ENCODE measurements at places on chromosomes 7 and 10. TPM values are rescaled to one million over a fixed set of nuclear protein-coding genes. Genes with fewer than 3 reads are reported as not detected.

GRCh38 chr7:1548438-1548831, 7.6 kb downstream of the TMEM184A start:
- DNase-seq = peak; percentile 22

DNA sequence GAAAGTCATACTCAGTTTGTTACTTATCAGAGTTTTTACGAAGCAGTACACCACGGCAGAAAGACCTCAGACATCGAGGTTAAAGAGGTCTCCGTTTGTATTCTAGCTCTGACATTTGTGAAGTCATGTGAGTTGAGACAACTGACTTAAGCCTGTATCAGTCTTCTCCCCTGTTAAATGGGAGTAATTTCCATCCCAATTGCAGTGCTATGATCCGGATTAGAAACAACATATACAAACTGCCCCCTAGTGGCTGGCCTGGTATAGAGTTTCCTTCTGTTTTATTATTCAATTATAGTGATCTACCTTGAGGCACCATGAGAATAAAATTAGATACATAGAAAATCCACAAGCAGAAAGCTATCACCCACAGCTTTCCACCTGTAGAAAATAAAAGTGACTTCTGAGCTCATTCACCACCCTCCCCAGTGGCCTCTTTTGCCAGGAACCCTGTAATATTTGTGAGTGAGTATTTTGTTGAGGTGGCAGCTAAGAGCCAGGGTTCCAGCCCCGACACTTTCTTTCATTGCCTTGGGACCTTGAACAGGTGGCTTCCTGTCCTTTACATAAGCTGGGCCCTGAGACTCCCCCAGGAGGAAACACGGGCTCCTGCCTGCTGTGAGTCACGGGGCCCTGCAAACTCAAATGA, 607.2 kb upstream of the MGMT start:
- no peak for DNase-seq

DNA sequence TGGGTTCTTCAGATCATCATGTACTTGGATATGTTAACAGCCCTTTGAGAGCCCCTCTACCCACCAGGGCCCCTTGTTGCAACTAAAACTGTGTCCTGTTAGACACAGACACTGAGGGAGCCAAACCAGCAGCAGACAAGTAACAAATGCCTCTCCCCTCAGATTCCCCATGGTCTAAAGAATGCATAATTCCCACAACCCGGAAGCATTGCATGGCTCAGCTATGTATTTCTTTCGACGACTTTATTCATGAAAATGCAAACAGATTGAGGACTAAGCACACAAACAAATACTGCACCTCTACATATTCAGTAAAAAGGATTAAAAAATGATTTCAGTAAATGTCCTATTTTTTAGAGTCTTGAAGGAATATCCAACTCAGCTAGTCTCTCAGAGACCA, 70.1 kb upstream of the HECW1 start:
- no peak for DNase-seq

DNA sequence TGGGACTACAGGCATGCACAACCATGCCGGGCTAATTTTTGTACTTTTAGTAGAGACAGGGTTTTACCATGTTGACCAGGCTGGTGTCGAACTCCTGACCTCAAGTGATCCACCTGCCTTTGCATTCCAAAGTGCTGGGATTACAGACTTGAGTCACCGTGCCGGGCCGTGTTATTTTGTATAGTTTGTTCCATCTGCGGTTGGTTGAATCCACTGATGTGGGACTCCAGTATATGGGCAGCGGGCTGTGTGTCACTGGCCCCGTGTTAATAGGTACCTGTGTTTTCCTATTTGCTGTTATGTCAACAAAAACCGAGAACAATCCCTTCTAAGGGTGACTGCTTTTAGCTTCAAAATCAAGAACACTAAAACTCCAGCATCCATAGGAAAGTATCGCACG, 297.6 kb upstream of the PITRM1 start:
- DNase-seq = no peak

- DNase-seq = no peak
Measured at GRCh38 chr10:65968437-65968836, 957.4 kb upstream of the LRRTM3 start.

GRCh38 chr10:1310271-1310789, 254.1 kb downstream of the WDR37 start:
- no peak for DNase-seq

DNA sequence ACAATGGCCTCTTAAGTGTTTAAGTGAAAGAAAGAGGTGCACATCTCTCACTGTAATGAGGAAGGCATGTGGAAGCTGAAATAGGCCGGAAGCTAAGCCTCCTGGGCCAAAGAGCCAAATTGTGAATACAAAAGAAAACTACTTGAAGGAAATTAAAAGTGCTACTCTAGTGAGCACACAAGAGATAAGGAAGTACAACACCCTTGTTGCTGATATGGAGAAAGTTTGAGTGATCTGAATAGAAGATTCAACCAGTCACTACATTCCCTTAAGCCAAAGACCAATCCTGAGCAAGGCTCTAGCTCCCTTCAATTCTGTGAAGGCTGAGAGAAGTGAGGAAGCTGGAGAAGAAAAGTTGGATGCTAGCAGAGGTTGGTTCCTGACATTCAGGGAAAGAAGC, 8.2 kb downstream of the DKK1 start:
- DNase-seq = no peak

DNA sequence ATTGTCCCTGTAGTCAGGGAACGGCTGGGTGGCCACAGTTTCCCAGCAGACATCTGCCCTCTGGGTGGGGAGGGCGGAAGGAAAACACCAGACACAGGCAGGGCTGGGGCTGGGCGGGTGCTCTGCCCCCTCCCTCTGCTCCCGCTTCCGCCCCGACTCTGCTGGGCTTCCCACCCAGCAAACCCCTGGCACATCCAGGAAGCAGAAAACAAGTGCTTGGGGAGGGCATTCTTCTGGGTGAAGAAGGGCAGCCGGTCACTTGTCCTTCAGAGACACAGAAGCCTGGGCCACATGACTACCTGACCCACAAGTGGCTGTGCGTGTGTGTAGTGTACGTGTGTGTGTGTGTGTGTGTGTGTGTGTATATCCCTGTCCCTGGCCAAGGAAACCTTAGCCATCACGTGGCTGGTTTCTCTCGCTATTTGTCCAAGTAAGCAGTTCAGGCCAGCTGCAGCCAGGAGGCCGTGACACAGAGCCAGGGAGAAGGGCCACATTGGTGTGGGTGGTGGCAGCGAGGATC, 77.9 kb downstream of the ZMIZ1 start:
- peak; percentile 80 for DNase-seq

- DNase-seq = no peak
Measured at GRCh38 chr10:125118011-125118611, 42.3 kb downstream of the CTBP2 start.

GRCh38 chr10:44993226-44993921, 7.3 kb upstream of the ZNF22 start:
- peak; percentile 29 for DNase-seq

- no peak for DNase-seq
Measured at GRCh38 chr7:137434946-137435345, 91.4 kb upstream of the PTN start.

DNA sequence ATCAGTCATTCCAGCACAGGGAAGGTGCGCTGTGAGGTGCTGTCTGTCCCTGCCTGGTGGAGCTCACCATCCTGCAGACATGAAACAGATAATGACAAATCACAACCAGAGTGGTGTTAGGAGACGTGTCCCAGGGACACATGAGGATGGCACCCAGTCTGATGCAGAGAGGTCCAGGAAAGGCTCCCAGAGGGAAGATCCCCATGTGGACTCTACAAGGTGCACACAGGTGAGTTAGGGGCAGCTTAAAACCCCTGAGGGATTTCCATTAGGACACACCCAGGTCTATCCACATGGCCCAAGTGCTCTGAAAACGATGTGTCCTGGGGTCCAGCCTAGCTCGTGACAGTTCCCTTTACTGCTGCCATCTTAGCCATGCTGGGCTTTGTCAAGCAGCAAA, 91.4 kb downstream of the ADARB2 start:
- no peak for DNase-seq

DNA sequence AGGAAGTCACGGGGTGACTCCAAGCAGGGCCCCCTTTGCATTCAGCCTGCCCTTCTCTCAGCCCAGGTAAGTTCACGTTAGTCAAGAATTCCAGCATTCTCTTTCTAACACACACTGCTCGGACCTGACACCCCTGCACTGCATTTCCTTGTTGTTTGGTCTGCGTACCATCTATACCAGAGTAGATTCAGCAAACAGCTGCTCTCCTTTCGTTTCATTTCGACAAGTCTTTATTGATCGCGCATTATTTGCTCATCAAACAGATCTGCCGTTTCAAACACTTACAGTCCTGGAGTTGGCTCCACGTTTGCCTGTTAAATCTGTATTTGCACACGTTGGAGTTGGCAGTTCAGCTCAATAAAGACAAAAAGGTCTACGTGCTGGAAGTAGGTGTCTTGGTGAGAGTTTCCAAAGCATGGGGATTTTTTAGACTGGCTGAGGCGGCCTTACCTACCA, 495.1 kb downstream of the RPS24 start:
- DNase-seq = no peak

DNA sequence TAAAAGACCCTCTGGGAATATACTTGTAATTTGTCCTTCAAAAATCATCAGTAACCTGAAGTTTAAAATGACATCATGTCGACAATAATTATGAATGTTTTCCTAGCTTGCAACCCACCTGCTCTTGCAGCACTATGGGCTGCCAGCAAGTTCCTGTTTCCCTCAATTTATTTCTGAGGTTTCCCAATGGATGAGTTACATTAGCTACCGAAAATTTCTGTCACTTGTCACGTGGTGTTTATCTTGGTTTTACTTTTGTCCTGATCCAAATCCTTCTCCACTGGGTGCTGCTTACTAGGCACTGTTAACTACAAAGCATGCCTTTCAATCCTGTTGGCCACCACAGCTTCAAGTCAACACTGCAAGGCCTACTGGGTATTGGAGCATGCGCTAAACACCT, 31.5 kb downstream of the GIMAP8 start:
- no peak for DNase-seq

GRCh38 chr7:32462977-32463376, 27.2 kb downstream of the LSM5 start:
- DNase-seq = no peak

DNA sequence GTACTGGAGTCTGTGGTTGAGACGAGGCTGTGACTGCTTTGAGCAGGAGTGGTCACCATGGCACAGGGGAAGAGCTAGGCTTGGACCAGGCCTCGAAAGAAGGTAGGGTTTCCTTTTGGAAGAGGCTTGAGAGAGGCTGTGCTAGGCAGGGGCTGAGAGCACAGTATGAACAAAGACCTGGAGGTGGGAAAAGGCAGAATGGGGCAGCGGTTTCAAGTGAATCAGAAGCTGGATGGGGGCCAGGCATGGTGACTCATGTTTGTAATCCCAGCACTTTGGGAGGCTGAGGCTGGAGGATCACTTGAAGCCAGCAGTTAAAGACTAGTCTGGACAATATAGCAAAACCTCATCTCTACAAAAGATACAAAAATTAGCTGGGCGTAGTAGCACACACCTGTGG, 65.9 kb downstream of the CLIP2 start:
- DNase-seq = peak; percentile 43

- DNase-seq = no peak
Measured at GRCh38 chr7:145382762-145383161, 546.9 kb upstream of the TPK1 start.

GRCh38 chr10:14022954-14023672, 307.6 kb downstream of the FRMD4A start:
- no peak for DNase-seq

- DNase-seq = no peak
Measured at GRCh38 chr10:51860257-51860656, 160.9 kb upstream of the CSTF2T start.

- DNase-seq = no peak
Measured at GRCh38 chr10:75329190-75329745, 72.3 kb downstream of the ZNF503 start.

The ITGA8 gene
- 0.82 TPM for total RNA-seq

The EIF5AL1 gene
- 0.12 TPM for total RNA-seq

The FGL2 gene
- 11.9 TPM for total RNA-seq

The CPVL gene
- total RNA-seq = 72.6 TPM

The AS3MT gene
- total RNA-seq = 22.4 TPM

The CCL24 gene
- 0.47 TPM for total RNA-seq

The SERPINE1 gene
- total RNA-seq = 1.3 TPM

The MRC1 gene
- 26.7 TPM for total RNA-seq

The ARHGEF35 gene
- total RNA-seq = 0.94 TPM

The CYP3A4 gene
- total RNA-seq = not detected
